ENCODE measurements at places on chromosomes 7 and 10.

GRCh38 chr10:122856902-122857301 lies 11.2 kb upstream of the CUZD1 start:
- no peak for DNase-seq

DNA sequence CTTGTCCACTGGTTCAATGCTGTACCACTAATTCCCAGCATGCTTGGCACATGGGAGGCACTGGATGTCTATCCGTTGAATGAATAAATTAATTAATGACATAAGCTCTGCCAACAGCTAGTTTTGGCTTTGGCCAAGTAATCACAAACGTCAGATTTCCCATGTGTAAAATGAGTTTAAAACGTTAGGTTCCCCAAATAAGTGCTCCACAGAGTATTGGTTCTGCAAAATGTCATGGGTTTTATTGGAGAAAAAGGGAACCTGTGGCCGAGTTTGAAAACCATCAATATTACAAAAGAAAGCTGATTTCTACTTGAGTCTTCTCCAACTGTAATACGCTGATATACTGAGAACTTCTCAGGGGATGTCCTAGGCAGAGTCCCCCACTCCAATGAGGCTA lies 23.2 kb downstream of the ELMO1 start:
- DNase-seq: no peak

GRCh38 chr10:62710182-62710581 lies 94.3 kb upstream of the ADO start:
- no peak for DNase-seq

- DNase-seq: no peak
These were observed 71.2 kb downstream of the WNT2 start for GRCh38 chr7:117251687-117252086.

GRCh38 chr7:497346-497745 lies 22.3 kb downstream of the PDGFA start:
- DNase-seq: no peak

- DNase-seq: no peak
These were observed 28.4 kb upstream of the SEMA3E start for GRCh38 chr7:83677180-83677866.

DNA sequence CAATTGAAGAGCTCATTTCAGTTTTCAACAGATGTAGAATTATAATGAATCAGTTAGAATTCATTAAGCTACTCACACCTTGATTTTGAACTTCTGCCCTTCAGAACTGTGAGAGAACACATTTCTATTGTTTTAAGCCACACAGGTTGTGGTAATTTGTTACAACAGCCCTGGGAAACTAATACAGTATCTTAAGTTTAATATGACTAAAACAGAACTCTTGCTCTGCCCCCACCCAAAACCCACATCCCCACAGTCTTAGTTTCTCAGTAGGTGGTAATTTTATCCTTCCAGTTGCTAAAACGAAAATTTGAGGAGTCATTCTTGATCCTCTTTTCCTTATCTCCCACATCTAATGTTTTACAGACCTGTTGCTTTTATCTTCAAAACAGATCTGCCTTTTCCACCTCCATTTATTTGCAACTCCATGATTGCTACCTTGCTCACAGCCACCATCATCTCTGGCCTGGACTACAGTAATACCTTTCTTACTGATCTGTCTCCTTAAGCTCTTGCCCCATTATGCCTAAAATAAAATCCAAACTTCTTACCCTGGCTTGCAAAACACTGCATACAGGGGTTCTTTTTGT lies 72.8 kb upstream of the NXPH1 start:
- no peak for DNase-seq

GRCh38 chr10:33293531-33294170 lies 40.8 kb downstream of the NRP1 start:
- no peak for DNase-seq

DNA sequence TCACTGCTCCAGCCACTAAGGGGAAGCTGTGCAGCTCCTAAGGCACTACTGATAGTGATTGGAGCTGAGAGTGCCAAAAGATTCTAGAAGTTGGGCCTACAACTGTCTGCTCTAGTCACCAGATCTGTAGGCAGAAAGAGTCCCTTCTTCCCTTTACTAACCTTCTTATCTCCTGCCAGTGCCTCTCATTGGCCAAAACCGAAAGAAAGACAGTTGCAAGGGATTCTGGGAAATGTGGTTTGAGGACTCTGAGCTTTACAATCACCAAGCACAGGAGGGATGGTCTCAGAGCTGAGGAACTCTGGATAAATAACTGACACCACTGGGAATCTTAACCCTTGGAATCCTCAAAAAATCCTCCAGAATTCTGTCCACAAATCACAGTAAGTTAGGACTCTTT lies 615.8 kb downstream of the CCSER2 start:
- no peak for DNase-seq

Measured in stimulated activated CD8-positive, alpha-beta memory T cell treated with anti-CD3 and anti-CD28 coated beads, Interleukin-15, amount 100 ng/mL, for 1 hour (primary cell).